Stimulated activated naive CD4-positive, alpha-beta T cell treated with Interleukin-2 at 50 U/mL for 16 hours (primary cell): ENCODE measurements at places on chromosomes 12 and 14.
A peak's percentile ranks its signal among the peaks of the same experiment; 100 is the strongest.

DNA sequence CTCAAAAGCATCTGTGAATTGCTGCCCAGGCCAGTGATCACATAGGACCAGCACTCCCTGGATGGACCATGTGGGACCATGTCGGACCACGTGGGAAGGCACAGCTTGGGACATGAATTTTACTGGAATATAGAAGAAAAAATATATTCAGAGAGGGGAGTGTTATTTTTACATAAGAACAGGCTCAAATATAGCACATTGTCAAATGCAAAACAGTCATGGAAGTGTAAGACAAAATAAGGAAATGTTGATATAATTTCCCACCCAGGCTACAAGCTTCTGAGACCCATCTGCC, 68.3 kb downstream of the CMKLR1 start:
- no peak for DNase-seq

- DNase-seq, result no peak
These were observed 336.4 kb downstream of the CCER1 start for GRCh38 chr12:90618586-90618985.

DNA sequence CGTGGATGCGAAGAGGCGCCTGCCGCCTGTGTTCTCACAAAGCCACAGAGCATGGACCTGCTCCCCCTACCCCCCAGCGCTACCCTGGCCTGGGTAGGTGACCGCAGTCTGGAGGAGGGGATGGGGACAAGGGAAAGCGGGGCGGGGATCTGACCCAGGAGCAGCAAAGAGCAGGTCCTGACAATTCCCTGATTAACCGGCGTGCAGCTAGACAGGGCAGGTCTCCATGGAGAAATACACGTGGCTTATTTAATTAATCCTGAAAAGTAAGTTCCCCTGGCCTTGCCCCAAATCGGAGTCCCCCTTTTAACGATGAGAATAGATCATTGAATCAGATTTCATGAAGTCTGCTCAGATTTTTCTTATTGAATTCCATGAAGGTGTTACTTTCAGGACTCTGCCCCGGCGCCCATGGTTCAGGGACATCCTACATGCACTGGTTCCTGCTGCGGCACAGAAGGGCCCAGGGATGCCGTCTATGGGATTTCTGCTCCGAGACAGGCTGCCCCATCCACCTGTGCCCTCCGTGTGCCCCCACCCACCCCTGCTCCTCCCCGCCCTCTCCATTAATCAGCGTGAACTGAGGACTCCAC, 251.0 kb upstream of the SFSWAP start:
- no peak for DNase-seq

- no peak for DNase-seq
These were observed 108.4 kb downstream of the MON2 start for GRCh38 chr12:62575036-62575435.

DNA sequence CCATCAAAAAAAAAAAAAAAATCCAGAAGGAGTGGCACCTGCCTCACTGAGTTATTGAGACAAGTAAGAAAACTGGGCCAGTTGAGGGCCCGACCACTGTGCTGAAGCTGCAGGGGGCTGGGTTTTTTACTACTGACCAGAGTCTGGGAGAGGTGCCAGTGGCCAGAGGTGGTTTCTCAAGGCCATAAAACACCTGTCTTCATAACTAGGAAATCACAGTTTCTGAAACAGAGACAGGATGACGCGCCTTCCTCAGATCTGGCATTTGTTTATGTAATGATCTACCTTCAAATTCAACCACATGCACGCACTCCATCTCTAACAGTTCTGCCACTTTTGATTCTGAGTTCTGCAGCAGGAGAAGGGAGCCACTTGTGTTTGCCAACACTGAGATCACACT, 12.7 kb downstream of the TSPAN11 start:
- DNase-seq, result no peak

GRCh38 chr14:74949859-74950573, 5.4 kb downstream of the PGF start:
- no peak for DNase-seq

DNA sequence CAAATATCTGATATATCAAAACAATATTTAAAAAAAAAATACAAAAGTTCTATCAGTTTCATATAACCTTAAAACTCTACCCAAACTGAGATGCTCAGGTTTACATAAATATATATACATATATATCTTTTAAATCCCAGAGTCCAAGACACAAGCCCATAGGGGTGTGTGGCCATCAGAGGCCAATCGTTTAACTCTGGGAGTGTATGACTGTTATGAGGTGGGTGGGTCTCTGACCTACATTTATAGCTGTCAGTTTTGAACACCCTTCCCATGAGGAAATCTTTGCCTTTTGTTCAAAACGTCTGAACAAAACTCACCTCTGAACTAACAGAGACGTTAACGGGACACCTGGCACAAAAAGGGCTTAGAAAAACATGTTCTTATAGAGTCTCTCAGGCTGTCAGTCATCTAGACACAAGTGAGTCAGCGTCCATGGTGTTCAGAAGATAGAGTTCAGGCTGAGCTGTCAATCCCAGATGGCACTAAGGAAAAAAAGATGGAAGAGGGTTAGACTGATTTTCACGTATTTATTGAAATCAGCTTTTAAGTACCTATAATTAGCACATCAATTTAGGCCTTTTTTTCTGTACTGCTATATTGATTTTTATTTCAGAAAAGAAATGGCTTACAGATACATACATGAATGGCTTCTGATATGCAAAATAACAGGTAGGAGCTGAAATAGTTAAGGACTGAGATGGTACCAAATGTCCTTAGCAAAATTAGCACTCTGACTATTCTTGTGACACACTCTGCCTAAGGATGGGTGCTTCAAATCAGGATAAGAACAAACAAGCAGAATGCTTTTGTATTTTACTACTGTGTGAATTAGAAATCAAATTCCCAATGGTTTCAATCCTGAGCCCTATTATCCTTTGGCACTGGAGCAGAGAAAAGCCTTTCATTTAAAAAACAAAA, 29.2 kb downstream of the HIGD1C start:
- no peak for DNase-seq

DNA sequence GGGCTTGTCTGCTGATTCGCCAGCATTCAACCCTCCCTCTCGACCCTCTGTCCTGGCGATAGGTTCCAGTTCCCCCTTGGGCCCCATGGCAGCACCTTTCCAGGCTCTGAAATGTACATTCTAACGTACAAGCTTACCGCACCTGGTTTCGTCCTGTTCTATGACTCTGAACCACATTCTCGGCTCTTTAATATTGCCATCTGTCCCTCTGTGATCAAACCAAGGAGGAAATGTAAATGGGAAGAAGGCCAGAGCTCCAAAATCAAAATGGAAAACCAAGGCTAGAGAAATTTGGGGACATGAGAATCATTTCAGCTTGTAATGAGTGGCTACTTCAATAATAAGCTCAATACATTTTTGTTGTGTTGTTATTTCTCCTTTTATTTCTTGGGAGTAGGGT, 117.2 kb downstream of the TTC7B start:
- DNase-seq, result no peak

GRCh38 chr12:121159467-121160307, 27.0 kb downstream of the P2RX7 start:
- DNase-seq, result no peak

DNA sequence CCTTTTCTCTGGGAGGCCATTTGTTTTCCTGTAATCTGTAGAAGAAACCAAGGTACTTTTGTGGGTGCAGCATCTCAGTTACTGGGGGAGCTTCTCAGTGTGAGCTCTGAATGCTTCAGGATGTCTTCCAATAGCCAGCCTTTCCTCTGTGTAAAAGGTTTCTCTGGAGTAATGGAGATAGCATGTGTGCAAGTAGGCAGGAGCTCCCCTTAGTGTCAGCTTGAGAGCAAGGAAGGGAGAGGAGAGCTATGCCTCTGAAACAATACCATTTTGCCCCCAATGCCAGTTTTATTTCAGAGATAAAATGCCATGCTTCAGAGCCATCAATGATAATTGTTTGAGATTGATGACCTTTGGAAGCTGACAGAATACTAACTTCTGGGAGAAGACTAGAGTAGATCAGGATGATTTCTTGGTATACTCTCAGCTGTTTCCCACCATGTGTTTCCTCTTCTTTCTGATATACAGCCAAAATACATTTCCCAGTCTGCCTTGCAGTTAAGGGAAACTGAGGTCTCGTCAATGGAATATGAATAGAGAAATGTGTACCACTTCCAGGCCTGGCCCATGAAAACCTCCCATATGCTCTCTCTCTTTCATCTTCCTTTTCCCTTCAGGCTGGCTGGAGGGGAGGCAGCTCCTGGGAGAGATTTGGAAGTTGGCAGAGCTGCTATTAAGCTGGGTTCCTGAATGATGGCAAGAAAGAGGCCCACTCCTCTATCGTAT, 125.7 kb downstream of the CRADD start:
- no peak for DNase-seq

- no peak for DNase-seq
These were observed 381.5 kb downstream of the ALG10 start for GRCh38 chr12:34403706-34404376.

- DNase-seq, result peak; percentile 82
These were observed 5.3 kb downstream of the PHB2 start for GRCh38 chr12:6965026-6965661.

DNA sequence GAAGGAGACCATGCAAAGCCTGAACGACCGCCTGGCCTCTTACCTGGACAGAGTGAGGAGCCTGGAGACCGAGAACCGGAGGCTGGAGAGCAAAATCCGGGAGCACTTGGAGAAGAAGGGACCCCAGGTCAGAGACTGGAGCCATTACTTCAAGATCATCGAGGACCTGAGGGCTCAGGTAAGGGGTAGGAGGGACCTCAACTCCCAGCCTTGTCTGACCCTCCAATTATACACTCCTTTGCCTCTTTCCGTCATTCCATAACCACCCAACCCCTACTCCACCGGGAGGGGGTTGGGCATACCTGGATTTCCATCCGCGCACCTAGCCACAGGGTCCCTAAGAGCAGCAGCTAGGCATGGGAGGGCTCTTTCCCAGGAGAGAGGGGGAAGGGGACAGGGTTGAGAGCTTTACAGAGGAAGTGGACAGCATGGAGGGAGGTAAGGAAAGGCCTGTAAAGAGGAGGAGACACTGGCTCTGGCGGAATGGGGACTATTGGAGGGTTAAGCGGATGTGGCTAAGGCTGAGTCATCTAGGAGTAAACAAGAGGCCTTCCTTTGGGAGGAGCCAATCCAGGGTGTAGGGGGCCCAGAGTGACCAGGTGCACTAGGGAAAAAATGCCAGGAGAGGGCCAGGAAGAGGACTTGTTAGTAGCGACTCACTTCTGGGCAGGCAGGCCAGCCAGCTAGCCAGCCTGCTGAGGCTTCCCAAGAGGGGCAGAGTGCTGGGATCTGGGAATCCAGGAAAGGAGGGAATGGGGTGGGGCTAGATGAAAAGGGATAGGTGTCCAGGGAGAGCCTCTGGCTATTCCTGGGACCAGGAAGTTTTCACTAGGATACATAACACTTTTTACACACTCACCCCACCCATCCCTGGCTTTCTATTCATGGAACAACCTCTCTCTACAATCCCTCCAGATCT, 754 bp downstream of the KRT18 start:
- no peak for DNase-seq
